ENCODE measurements at places on chromosomes 11 and 22. TPM values are rescaled to one million over a fixed set of nuclear protein-coding genes. Genes with fewer than 3 reads are reported as not detected.
A peak's percentile ranks its signal among the peaks of the same experiment; 100 is the strongest.

Gene SH3BP1
- 20.7 TPM for total RNA-seq

Gene RCOR2
- 1.5 TPM for total RNA-seq

Gene SCUBE1
- not detected for total RNA-seq

DNA sequence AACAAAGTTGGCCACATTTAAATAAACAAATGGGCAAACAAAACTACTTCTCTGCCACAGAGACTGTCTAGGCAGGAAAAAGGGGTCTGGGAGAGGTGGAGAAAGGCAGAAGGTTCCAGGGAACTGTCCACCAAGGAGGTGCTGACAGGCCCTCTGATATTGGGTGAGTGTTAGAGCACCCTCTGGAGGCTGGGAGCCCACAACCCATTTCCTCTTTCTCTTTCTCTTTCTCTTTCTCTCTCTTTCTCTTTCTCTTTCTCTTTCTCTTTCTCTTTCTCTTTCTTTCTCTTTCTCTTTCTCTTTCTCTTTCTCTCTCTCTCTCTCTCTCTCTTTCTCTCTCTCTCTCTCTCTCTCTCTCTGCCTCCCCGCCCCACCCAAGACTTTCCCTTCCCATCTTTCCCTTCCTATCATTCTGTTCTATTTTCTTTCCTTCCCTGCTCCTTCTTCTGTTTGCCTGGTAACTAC, 912.8 kb downstream of the DLG2 start:
- no peaks in the 10 kb centered on the region for H3K27me3 ChIP-seq
- H3K27ac ChIP-seq: no peak overlapping the region
- DNase-seq: peak; percentile 89
- H3K36me3 ChIP-seq: no peaks in the 10 kb centered on the region

DNA sequence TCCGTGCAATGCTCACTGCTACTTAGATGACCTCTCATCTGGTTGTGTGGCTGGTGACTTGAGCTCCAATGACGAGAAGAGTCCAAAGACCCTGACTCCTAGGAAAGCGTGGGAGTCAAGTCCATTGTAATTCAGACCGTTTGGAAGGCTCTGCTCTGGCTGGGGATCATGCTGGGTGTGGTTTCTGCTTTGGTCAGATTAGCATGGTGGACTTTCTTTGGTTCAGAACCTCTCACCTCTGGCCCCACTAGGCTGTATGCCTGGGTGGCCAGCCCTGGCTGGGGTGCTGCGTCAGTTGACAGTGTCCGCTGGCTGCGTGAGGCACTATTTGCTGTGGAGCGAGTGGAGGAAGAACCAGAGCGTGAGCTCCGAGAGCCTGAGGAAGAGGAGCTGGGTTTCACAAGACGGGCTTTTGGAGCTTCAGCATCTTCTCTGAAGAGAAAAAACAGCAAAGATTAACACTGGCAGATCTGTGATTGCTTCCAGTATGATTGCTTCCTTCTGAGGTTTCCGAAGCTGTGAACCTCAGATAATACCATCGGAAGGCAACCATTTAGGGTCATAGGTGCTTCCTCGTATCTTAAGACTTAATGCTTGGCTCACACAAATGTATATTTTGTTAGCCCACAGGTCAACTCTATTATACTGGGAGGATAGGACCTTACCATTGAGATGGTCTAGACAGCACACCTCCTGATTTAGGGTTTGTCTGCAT, 11.6 kb upstream of the HSPA8 start:
- H3K4me1 ChIP-seq: no peaks in the 10 kb centered on the region
- H3K27ac ChIP-seq: no peak overlapping the region
- no peak for DNase-seq

- H3K4me1 ChIP-seq: no peaks in the 10 kb centered on the region
- H3K27me3 ChIP-seq: no peaks in the 10 kb centered on the region
- no peak overlapping the region for H3K4me3 ChIP-seq
- H3K27ac ChIP-seq: no peak overlapping the region
- peak; percentile 55 for DNase-seq
Observed at GRCh38 chr11:20873054-20873453, 203.7 kb downstream of the NELL1 start.

- H3K27ac ChIP-seq: no peak overlapping the region
- no peak overlapping the region for H3K4me3 ChIP-seq
- DNase-seq: no peak
Observed at GRCh38 chr22:11360632-11361031, 4167.4 kb upstream of the OR11H1 start.

GRCh38 chr11:123261345-123262106, 66.5 kb upstream of the CLMP start:
- H3K27ac ChIP-seq: no peak overlapping the region
- 0 out of 2 replicates have a peak overlapping the region, but pooled peaks have one; percentile 4 for H3K4me3 ChIP-seq
- H3K4me1 ChIP-seq: peaks cover 6% of the 10 kb centered on the region
- peak; percentile 88 for DNase-seq
- H3K36me3 ChIP-seq: no peaks in the 10 kb centered on the region

DNA sequence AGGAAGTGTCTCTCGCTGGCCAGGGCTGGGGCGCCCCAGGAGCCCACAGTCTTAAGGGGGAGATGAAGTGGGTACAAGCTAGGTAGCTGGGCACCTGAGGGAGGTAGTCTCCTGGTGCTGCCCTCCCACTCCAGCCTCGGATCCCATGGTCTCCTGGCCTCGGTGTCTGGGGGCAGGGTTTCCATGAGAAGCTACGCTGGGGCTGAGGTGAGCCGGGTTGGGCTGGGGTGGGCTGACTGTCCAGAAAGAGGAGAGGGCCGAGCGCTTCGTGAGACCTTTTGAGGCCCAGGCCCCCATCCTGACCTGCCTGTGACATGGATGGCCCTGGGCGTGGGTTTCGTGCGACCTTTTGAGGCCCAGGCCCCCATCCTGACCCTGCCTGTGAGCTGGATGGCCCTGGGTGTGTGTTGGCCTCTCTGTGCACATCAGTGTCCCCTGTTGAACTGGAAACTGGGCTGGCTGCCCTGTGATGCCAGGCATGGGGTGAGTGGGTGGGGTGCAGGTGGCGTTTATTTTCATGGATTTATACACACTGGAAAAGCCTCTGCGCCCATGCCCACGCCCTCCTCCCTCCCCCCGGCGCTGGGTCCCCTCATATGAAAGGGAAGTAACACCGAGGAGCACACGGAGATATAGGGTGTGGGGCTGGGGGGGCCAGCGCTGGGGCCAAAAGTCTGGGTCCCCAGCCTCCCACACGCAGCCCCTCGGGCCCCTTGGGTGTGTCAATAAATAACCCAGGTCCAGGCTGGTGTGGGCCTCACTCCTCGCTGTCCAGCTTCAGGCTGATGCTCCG, 8.6 kb downstream of the AIP start:
- H3K4me3 ChIP-seq: no peak overlapping the region
- H3K27me3 ChIP-seq: no peaks in the 10 kb centered on the region
- H3K4me1 ChIP-seq: 0 out of 2 replicates have a peak, but pooled peaks cover 5% of the 10 kb centered on the region
- peaks cover 12% of the 10 kb centered on the region for H3K36me3 ChIP-seq
- DNase-seq: no peak

DNA sequence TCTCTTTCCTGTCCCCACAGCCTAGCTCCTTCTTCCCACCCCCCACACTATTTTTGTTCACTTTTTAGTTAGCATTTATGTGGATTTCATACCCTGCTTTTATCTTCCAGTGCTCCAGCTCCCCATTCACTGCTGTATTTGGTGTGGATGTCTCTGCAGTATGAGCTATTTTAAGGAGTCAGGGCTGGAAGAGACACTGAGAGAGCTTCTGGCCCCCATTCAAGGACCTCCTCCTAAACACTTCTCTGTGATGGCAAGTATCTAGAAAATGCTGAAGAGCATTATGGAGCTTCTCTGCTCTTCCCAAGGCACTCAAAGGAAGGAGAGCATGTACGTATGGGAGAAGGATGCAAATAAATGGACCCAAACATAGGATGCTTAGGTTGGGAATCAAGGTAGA, 79.5 kb downstream of the RAB30 start:
- no peaks in the 10 kb centered on the region for H3K27me3 ChIP-seq
- no peaks in the 10 kb centered on the region for H3K36me3 ChIP-seq
- DNase-seq: no peak
- no peak overlapping the region for H3K27ac ChIP-seq

Gene MLC1
- total RNA-seq: 0.14 TPM

All from Caco-2 (cell line).